ENCODE measurements at places on chromosomes 1 and 21.

DNA sequence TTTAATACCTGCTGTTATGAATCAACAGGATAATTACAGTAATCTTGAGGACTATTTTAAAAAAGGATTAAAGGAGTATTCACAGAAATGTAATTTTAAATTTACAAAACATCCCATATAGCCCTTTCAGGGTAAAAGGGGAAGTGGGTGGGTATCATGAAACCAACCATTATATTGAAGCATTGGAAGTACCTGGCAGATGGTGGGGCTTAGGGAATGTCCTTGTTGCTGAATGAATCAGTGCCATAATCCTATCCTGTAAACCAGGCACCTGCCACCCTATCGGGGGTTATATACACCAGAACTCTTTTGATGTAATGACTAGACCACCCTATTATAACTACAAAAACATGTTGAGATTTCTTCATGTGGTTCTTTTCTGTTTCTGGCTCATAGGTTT is 30.4 kb downstream of the CDC14A start:
- DNase-seq, result no peak

DNA sequence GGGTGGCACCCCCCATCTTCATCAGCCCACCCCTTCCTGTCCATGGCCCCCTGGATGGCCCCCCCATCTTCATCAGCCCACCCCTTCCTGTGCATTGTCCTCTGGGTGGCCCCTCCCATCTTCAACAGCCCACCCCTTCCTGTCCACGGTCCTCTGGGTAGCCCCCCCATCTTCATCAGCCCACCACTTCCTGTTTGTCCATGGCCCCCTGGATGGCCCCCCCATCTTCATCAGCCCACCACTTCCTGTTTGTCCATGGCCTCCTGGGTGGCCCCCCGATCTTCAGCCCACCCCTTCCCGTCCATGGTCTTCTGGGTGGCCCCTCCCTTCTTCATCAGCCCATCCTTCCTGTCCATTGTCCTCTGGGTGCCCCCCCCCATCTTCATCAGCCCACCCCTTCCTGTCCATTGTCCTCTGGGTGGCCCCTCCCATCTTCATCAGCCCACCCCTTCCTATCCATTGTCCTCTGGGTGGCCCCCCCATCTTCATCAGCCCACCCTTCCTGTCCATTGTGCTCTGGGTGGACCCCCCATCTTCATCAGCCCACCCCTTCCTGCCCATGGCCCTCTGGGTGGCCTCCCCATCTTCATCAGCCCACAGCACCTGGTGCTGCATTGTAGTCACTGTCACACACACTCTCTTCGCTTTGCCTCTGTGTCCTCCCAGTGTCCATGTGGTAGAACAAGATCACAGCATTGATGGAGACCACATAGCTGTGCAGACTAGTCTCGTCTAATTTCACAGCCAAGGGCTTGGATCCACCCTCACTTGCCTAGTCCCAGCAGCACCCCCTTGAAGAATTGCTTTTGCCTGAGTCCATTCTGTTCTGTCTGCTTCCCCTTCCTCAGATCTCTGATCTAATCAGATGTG is 95.9 kb downstream of the PCBP3 start:
- no peak for DNase-seq

DNA sequence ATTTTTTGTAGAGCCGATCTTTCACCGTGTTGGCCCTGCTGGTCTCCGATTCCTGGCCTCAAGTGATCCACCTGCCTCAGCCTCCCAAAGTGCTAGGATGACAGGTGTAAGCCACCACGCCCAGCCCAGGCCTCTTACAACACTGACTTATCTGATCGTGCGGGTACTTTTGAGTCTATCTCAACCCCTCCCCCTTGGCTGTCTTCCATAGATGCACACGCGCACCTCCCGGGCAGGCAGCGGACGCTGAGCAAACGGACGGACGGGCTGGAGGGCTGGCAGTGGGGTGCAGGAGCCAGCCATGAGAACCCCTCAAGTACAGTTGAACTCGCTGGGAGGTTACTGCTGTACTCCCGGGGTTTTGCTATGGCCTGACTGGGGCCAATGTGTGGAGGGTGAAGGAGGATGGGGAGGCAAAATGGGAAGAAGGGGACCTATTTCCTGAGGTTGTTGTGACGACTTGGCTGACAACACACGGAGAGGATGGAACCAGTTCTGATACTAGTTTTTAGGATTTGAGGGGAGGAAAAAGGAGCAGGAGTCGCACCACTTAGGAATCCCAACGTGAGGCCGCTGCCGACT is 959 bp downstream of the CD58 start:
- DNase-seq, result no peak

DNA sequence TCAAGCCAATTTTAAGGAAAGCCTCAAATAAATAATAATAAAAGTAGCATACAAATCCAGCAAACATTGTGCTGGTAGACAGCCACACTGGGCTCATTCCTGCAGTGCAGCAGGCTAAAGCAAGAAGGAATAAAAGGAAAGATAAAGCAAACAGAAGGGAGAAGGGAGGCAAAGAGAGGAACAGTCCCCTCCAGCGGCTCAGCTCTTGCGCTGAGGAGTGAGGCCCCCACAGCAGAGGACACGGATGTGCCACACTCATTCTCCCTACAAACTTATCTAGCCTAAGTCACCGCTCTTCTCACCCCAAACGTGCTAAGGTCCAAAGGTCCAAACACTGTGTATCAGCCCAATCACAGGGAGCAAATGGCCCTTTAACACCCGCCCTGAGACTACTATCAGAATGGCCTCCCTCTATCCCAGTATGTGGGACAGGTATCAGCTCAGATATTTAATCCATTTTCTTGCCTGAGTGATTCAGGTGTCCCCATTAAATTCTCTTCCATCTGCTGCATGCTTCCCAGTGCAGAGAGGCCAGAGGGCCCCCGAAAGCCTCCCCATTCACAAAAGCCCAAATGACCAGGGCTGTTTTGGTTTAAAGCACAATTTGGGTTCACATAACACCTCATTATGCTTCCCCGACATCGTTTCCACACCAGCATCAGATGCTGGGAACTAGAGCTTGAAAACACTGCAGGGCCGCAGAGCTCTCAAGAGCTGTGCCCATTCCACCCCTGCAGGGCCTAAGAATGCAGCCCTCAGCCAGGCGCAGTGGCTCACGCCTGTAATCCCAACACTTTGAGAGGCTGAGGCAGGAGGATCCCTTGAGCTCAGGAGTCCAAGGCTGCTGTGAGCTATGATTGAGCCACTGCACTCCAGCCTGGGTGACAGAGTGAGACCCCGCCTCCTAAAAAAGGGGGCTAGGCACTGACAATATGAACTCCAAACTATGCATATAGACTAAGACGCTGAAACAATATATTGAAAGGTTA is 17.8 kb downstream of the CAPZB start:
- DNase-seq, result no peak

- no peak for DNase-seq
These were observed 15.7 kb upstream of the TMEM51 start for GRCh38 chr1:15137809-15138208.

DNA sequence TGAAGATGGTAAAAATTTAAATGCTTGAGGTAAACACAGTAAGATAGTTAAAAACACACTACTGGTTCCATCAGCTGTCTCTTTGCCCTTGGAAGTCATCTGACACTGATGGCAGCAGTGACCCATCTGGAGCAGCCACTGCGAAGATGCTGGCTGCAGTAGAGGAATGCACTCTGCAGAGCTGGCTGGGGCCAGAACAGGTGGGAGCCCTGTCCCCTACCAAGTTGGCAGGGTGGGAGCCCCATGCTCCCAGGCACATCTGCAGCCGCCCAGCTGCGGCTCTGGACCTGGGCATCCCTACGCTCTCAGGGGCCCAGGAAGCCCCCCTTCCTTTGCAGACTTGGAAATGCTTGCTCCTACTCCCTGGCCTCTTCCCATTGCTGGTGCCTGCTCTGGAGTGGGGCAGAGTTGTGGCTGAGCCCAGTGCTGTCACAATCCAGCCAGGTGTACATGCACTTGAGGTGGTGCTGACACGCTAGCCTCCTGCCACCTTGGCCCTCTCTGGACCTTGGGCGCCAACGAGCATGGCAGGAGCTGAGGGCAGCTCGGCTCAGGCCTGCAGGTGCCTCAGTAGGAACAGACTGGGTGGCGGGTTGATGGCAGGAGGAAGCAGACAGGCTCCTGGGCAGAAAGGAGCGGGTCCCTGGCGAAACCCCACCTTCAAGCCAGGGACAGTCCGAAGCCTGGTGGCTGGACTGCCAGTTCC is 227.0 kb downstream of the FGGY start:
- no peak for DNase-seq

DNA sequence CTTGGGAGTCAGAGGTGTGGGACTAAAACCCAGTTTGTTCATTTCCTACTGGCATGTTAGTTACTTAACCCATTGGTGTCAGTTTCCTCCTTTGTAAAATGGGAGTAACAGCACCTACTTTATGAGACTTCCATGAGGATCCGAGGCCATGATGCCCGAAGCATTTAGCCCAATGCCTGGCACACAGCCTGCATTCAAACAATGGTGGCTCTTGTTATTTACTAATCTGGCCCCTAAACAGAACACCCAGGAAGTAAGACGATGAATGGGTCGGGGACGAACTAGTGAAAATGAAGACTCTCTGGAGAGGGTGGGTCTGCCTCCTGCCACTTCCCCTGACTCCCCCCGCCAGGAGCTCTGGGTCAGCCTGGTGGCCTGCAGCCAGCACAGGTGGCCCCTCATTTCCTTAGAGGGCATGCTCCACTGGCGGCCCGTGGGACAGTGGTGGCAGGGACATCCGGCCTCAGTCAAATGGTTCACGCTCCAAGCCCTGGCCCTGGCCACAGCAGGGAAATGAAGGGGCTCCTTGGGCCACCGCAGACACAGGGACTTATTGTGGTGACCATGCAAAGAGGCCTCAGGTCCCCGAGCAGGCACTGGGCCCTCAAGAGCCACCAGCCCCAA is 9.5 kb upstream of the TAS1R2 start:
- no peak for DNase-seq

GRCh38 chr1:17717594-17718535 is 37.3 kb upstream of the ACTL8 start:
- no peak for DNase-seq

DNA sequence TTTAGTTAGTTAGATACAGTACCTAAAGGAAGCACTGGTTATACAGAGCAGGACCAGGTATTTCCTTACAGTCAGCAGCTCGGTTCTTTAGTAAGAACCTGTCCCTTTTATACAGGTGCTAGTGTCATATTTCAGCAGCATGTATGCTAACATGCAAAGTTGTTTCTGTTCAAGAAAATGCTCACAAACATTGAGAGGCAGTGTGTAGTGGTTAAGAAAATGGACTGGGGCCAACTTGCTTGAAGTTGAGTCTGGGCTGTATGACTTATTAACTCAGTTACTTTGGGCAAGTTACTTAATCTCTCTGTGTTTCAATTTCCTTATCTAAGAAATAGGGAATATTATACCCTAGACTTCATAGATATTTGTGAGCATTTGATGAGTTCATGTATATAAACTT is 31.1 kb downstream of the AK4 start:
- DNase-seq, result no peak

- DNase-seq, result no peak
These were observed 43.4 kb downstream of the VANGL1 start for GRCh38 chr1:115685029-115685705.

GRCh38 chr1:244350027-244350426 is 101.7 kb downstream of the ADSS2 start:
- DNase-seq, result no peak

DNA sequence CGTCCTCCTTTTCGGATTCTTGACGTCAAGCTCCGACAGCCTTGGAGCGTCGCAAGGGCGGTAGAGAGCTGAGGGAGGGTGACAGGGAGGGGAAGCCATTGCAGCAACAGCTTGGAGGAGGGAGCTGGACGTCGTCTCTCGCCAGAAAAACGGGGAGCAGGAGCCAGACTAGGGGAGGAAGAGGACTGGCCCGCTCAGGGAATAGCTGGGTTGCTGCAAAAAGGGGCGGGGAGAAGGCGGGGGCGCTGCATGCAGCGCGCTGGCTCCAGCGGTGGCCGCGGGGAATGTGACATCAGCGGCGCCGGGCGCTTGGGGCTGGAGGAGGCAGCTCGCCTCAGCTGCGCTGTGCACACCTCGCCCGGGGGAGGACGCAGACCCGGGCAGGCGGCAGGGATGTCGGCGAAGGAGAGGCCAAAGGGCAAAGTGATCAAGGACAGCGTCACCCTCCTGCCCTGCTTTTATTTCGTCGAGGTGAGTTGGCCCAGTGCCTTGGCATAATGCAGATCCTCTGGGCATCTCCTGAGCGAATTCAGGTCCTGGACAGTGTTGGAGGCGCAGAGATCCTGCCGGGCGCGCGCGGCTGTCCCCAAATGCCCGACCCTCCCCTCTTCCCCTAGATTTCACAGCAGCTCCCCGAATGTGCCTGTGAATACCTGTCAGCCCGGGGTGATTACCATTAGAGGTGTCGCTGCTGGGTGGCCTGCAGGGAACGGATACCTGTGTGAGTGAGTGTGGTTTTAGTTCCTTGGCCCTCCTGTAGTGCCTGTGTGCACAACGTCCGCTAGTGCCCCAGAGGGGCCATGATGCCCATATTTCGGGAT is at the start of gene PLPPR4:
Gene PLPPR4 (plus strand): TSS at position 292 of the 821 bp plus-strand sequence. CDS start 102 bp downstream, at position 394.
- no peak for DNase-seq

DNA sequence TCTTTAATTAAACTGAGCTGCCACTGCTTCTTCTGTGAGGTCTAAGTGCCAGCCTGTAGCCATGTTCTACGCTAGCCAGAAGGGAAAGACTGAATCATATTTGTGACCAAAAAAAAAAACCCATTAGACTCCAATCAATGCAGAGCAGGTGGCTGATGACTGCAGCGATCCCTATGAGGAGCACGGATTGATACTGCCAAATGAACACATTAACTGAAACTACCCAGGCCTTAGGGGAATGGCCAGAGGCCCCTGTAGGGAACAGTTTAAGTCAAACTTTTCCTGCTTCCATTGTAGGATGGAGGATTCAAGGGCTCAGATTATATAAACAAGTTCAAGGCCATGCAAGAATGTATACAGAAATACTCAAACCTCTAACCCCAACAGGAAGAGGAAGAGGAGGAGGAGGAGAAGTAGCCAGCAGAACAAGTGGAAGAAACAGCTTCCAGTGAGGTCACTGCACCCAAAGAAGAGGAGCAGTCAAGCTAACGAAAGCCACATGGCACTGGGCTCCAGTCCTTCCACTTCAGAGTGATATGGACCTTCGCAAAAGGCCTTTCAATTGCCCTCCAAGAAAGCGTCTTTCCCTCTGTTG is 328.3 kb downstream of the SMYD3 start:
- no peak for DNase-seq

Measured in stimulated activated CD8-positive, alpha-beta memory T cell treated with anti-CD3 and anti-CD28 coated beads, Interleukin-7, amount 100 ng/mL, for 1 hour (primary cell).